ENCODE measurements at places on chromosomes 11 and 22.

DNA sequence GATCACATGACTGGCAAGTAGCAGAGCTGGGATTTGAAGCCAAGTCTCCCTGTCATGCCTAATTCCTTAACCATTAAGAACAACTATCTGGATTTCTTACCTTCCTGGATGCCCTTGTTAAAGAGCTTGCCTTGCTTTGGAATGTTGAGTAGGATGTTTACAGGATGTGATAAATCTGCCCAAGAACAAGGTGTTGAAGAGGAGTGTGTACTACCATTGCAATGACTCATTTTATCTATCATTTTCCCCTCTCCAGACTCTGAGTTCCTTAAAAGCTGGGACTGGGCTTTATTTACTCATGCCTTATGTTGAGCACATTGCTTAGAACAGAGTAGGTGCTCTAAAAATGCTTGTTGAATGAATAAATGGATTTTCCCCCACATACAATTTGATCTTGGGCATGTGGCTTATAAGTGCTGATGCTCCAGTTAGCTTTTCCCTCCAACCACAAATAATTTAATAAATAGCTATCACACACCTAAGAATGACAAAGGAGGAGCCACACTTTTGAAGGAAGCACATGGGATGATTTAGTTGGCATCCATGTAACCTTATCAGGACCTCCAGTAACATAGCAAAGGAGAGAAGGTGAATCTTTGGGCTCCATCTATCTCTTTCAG lies 268.6 kb upstream of the SESN3 start:
- no peak for DNase-seq

DNA sequence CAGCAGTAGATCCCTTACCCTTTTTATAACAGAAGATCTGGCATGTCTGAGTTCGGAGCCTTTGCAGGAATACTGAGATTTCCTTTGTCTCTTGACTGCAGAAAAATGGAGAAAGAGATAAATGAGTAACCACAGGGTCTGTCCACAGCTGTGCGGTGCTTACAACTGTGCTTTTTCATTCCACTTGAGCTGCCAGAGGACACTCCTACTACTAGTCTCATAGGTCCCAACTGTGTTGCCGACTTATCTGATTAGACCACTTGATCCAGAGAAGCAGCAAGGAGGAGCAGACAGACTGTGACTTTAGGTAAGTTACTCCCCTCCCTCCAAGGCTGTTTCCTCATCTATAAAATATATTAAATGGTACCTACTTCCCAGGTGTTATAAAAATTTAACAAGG lies 17.5 kb downstream of the FAM227A start:
- DNase-seq: no peak

- peak; percentile 87 for DNase-seq
These were observed 344.7 kb downstream of the MN1 start for GRCh38 chr22:27456696-27457503.

DNA sequence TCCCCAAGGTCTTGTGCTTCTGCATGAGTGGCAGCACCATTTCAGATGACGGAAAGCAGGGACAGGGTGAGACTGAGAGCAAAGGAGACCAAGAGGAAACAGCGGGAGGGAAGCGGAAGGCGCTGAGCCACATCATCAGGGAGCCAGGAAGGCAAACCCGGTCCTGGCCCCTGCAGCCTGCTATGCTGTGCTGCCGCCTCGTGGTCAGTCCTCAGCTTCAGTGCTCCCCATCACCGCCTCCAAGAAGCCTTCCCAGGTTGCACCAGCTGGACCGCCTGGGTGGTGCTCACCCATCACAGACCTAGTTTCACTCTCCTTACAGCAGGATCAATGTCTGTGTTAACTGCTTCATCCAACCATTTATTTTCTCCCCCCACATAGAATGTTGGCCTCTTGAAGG lies 73.0 kb upstream of the PHF21B start:
- peak; percentile 58 for DNase-seq

DNA sequence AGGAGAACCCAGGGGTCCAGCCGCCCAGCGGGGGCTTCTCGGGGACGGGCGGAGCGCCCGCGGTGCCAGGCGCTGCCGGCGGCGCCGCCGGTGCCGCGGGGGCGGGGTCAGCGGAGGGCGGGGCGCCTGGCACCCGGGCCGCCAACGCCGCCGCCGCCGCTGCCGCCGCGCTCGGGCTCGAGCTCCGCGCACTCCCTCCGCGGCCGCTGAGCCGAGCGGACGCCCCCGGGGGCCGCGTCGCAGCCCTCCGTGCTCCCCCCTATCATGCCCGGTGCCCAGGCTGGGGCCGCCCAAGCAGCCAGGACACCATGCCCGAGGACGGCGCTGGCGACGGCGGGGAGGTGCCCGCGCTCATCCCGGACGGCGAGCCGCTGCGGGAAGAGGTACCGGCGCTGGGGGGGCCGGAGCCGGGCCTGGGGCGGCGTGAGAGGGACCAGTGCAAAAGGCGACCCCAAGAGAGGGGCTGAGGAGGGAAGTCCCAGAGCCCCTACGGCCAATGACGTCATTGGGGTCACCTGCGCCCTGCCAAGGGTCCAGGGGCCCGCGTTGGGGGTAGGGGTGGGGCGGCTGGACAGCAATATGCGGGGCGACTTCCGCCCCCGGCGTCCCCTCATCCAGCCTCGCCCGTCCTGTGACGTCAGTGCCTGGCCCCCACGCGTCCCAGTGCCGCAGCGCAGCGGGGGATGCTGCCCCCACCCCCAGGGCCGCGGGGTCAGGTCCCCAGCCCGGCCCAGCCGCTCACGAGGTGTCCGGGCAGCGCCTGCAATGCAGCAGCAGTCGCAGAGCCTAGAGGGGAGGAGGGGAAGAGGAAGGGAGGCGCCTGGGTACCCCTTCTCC lies at the start of gene TMEM151A:
Gene TMEM151A (plus strand): TSS at position 189 of the 837 bp plus-strand sequence. CDS start 120 bp downstream, at position 309.
- DNase-seq: no peak

DNA sequence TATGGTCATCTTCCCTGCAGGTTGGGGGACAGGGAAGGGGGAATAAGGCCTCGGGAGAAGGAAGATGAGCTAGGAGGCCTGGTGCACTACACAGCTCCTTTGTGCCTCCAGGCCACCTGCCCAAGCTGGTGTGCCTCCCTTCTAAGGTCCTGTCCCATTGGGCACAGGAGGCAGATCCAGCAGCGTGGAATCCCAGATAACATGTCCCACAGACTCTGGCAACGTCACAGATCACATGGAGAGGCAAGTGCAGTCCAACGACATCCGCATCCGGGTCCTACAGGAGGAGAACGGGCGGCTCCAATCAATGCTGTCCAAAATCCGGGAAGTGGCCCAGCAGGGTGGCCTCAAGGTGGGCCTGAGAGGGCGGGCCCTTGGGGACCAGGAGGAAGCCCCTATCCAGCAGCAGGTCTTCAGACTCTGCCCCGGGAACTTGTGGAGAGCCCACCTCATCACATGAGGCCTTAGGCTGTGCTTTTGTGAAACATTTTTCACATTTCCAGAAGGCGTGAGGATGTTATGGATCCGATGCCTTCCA lies 11.8 kb downstream of the RNF215 start:
- no peak for DNase-seq

DNA sequence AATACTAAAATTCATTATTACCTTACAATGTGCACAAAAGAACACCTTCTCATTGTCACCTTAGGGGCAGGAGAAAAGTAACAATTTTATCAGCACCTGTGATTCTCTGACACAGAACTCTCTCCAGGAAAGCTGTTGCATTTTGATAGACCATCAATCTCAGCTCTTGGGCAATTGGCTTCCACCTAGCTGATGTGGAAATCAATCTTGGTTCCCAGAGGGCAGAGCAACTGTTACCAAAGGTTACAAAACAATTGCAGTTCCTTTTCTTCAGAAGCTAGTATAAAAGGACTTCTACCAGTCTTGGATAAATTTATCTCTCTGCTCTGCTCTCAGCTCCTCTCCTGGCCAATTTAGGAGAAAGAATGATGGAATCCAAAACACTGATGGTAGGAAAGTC lies 157.8 kb upstream of the DDI1 start:
- no peak for DNase-seq
